IMR-90 (cell line): ENCODE measurements at places on chromosomes 4 and X.

- DNase-seq, result peak; percentile 91
- H3K27ac ChIP-seq, result no peak overlapping the region
- peaks cover 4% of the 10 kb centered on the region for H3K4me1 ChIP-seq
- no peaks in the 10 kb centered on the region for H3K27me3 ChIP-seq
Observed at GRCh38 chr4:37644962-37645361, 41.2 kb downstream of the RELL1 start.

- H3K4me1 ChIP-seq, result no peaks in the 10 kb centered on the region
- no peak overlapping the region for H3K4me3 ChIP-seq
- no peak for DNase-seq
- no peaks in the 10 kb centered on the region for H3K36me3 ChIP-seq
- no peak overlapping the region for H3K27ac ChIP-seq
Observed at GRCh38 chr4:163284304-163284703, 48.1 kb downstream of the NPY1R start.

DNA sequence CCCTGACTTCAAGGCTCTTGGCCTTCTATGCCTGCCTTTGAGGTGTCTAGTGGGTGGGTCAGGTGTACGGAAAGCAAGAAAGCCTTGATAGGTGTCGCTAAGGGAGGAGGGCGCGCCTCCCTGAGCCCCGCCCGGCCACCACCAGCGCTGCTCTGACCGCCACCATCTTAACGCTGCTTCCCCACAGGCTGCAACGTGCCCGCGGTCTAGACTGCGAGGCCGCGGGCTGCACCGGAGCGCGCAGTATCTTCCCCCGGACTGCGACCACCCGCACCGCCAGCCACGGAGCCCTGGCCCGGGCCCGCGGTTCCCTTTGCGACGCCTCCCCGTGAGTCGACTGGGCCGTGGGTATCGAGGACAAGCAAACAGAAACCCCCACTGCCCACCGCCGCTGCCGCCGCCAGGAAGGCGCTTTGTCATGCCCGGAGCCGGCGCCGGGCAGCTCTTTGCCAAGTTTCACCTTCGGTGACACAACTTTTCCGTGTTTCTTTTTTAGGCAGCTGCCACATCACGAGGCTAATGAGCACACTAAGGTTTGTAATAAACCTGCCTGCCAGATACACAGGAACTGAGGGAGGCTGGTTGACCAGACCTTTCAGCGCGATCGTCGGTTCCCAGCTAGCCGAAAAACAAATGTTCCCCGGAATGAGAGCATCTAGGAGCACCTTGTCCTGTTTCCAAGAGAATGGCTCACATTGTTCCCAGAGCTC, 335.8 kb upstream of the F9 start:
- H3K27me3 ChIP-seq, result 0 out of 2 replicates have a peak, but pooled peaks cover 2% of the 10 kb centered on the region
- no peak overlapping the region for H3K27ac ChIP-seq

GRCh38 chr4:168743601-168744000, 246.7 kb downstream of the PALLD start:
- no peaks in the 10 kb centered on the region for H3K27me3 ChIP-seq
- H3K4me3 ChIP-seq, result no peak overlapping the region
- H3K27ac ChIP-seq, result peak overlapping the region; percentile 26; the same call in 1 of the 2 replicates
- peaks cover 6% of the 10 kb centered on the region for H3K4me1 ChIP-seq
- DNase-seq, result peak; percentile 85

GRCh38 chr4:174170906-174171305, 112.6 kb downstream of the FBXO8 start:
- DNase-seq, result no peak
- H3K27me3 ChIP-seq, result no peaks in the 10 kb centered on the region
- no peak overlapping the region for H3K4me3 ChIP-seq
- H3K27ac ChIP-seq, result no peak overlapping the region
